ENCODE measurements at places on chromosomes 13 and 19.

DNA sequence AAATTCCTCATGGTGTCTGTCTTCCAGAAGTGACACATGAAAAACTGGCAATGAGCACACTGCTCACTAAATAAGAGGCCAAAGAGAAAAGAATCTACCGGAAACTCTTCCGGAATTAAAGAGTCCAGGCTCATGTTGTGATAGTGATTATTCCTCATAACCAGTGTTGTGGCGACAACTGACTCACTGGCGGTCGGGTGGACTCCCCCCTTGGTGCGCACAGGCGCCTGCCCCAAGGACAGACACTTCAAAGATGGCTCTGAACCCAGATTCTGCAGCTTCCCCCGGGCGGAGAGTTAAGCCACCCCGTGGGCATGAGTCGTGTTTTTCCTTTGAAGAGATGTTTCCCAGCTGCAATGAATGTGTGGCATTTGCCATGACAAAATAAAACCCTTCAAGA lies 10.3 kb downstream of the IL17D start:
- DNase-seq = no peak

GRCh38 chr19:39546599-39546998 lies 6.6 kb upstream of the EID2 start:
- DNase-seq = no peak

DNA sequence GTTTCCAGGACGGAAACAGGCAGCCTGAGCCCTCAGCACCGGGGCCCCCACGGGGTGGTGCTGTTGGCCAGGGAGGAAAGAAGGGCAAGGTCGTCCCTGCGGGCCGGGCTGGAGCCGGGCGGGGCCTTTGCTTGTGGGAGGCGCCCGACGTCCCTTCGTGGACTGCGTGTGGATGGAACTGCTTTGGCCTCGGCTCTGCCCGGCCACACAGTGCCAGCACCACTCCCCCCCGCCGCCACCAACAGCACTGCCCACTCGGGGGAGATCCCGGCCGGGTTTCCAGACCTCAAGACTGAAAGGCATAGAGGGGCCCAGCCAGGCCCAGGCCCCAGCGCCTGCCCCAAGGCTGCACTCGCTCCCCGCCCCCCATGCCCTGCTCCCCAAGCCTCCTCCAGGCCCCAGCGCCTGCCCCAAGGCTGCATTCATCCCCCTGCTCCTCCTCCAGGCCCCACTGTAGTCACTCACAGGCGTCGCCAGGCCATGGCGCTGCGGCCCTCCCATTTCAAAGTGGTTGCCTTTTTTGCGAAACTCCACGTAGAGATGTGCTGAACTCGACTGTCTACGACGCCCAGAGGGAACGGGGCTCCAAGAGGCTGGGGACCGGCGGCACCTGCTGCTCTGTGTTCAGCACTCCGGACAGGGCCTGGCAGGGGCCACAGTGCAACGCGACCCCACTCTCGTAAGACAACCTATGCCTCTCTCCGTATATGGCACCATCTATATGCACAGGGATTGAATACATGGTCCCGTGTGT lies 22.5 kb downstream of the C13orf46 start:
- peak; percentile 59 for DNase-seq

GRCh38 chr19:41434450-41434849 lies 5.3 kb downstream of the DMAC2 start:
- DNase-seq = no peak

DNA sequence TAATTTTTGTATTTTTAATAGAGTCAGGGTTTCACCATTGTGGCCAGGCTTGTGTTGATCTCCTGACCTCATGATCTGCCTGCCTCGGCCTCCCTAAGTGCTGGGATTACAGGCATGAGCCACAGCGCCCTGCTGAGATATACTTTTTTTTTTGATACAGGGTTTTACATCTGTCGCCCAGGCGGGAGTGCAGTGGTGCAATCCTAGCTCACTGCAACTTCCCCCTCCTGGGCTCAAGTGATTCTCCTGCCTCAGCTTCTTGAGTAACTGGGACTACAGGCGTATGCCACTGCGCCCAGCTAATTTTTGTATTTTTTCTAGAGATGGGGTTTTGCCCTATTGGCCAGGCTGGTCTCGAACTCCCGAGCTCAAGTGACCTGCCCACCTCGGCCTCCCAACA lies 2.0 kb downstream of the COLGALT1 start:
- DNase-seq = no peak

DNA sequence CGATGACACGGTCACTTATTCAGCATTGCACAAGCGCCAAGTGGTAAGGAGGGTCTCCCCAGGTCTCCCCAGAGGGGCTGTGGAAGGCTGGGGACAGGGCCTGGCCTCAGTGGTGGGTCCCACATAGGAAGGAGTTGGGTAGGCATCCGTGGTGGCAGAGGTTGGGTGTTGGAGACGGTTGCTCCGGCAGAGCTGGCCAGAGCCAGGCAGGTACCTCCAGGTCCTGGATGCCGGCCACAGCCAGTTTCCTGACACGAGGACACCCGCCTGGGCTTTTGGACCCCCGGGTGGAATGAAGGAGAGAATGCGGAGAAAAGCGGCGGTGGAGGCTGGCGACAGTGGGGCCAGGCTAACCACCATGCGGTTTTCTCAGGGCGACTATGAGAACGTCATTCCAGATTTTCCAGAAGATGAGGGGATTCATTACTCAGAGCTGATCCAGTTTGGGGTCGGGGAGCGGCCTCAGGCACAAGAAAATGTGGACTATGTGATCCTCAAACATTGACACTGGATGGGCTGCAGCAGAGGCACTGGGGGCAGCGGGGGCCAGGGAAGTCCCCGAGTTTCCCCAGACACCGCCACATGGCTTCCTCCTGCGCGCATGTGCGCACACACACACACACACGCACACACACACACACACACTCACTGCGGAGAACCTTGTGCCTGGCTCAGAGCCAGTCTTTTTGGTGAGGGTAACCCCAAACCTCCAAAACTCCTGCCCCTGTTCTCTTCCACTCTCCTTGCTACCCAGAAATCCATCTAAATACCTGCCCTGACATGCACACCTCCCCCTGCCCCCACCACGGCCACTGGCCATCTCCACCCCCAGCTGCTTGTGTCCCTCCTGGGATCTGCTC lies 1.3 kb upstream of the FFAR1 start:
- peak; percentile 24 for DNase-seq

- no peak for DNase-seq
These were observed 29.0 kb upstream of the CXCL17 start for GRCh38 chr19:42471554-42472249.

- no peak for DNase-seq
These were observed 236.3 kb downstream of the COL4A1 start for GRCh38 chr13:110070511-110071120.

GRCh38 chr13:51848674-51849073 lies 3.7 kb upstream of the TMEM272 start:
- no peak for DNase-seq

- DNase-seq = no peak
These were observed 12.4 kb upstream of the ZNF486 start for GRCh38 chr19:20154636-20155035.

DNA sequence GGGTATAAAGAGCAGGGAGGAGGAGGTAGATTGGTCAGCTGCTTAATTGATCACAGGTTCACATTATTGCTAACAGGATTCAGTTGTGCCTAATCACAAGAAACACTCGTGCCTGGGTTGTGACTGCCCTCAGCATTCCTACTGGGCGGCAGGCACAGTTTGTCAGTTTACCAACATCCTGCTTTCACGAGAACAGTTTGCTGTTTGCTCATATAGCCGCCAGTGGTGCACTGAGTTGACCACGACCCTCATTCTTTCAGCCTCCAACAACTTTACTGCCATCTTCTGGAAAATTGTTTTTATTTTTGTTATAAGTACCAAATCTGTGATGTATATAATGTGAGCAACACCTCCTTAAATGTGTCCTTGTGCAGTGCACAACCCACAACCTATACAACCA lies 16.2 kb upstream of the IFT88 start:
- DNase-seq = no peak

DNA sequence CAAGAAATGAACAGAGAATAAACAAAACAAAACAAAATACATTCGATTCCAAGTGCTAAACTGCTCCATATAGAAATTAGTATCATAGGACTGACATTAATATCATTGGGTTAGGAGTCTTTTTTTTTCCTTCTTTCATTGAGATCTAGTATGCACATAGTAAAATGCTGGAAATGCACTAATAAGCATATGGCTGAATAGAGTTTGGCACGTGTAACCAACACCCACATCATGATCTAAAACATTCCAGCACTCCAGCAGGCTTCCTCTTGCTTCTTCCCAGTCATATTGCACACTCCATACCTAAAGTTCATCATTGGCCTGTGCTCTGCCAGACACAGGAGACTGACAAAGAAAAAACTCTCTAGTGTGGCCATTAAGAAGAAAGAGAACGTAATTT lies 117.5 kb downstream of the POU4F1 start:
- DNase-seq = no peak

- DNase-seq = no peak
These were observed 526 bp downstream of the NFIX start for GRCh38 chr19:12995596-12996405.

DNA sequence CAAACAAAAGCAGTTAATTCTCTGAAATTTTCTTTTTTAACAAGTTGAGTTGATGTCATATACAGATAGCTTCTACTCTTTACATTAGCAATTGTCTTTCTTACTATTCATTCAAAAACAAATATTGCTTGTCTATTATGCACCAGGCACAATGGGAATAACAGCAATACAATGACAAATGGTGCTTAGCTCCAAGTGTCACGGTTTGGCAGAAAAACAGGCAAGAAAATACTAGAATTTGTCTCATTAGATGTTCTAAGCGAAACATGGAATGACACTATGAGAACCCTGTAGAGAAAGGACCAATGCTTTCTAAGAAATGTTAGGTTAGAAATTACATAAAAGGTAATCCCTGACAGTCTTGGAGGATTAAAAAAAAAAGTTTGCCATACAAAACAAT lies 187.6 kb downstream of the PCDH9 start:
- no peak for DNase-seq

GRCh38 chr19:40774916-40775631 lies at the start of gene MIA:
TSS of gene MIA (plus strand) at chr19:40775521. CDS start at chr19:40775543, 22 bp downstream.
- DNase-seq = no peak

- no peak for DNase-seq
These were observed 441 bp upstream of the ZNF559 start for GRCh38 chr19:9323557-9323918.

DNA sequence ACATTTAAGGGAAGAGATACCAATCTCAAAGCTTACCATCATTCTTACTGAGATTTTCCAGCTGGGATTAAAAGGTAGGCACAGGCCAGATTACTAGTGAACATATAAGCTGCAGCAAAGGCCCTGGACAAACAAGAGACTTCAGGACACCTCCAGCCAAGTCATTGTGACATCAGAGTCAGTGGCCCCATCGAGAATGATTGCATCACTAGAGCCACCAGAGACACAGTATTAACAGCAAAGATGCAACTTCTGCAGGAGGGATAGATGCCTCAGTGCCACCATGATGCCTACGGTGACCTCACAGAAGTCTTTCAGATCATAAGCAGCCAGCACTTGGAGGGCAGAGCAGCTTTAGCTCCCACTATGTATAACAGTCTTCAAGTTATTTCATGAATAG lies 8.6 kb downstream of the RUBCNL start:
- no peak for DNase-seq

GRCh38 chr13:78593652-78594455 lies 9.5 kb downstream of the POU4F1 start:
- DNase-seq = no peak

- no peak for DNase-seq
These were observed 8.8 kb upstream of the CCER2 start for GRCh38 chr19:38920602-38921419.

DNA sequence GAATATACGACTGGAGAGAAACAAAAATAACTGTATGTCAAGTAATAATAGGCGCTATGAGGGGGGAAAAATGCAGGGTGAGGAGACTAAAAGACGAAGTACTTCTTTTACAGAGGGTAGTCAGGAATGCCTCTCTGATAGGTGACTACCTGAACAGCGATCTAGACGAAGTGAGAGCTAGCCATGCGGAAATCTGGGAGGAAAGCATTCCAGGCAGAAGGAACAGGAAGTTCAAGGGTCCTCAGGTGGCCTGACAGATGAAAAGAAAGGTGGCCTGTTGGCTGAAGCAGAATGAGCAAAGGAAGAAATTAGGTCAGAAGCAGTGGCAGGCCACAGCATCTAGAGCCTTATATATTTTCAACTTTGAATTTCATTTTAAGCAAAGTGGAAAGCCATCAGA lies 13.3 kb downstream of the ZDHHC20 start:
- DNase-seq = no peak

DNA sequence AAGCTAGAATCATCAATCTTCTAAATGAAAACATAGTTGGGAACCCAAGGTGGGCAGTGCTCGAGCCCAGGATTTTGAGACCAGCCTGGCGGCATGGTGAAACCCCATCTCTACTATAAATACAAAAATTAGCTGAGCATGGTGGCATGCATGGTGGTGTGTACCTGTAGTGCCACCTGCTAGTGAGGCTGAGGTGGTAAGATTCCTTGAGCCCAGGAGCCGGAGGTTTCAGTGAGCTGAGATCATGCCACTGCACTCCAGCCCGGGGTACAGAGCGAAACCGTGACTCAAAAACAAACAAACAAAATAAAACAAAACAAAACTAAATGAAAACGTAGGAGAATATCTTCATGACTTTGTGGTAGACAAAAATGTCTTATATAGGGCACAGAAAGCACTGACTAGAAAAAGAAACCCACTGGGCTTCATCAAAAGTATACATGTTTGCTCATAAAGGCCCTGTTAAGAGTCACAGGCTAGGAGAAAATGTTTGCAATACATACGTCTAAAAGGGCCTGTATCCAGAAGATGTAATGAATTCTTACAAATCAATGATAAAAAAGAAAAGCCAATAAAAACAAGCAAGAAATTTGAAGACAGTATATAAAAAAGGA lies 353.6 kb downstream of the FGF9 start:
- DNase-seq = no peak

DNA sequence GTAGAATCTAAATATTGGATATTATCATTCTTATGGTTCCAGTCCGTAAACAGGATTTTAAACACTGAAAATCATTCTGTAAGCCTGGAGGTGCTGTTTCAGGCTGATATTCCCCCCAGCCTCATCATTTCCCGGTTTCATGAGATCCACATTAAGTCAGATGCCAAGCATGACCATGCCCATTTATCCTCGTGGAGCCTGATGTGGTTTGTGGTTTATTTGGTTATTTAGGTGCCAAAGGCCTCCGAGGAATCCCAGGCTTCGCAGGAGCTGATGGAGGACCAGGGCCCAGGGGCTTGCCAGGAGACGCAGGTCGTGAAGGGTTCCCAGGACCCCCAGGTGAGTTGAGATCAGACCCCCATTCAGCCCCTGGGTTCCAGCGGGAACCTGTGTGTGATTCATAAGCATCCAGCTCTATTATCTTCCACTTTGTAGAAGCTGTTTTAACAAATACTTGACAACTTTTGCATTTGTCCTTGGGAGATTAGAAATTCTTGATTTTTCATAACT lies 92.5 kb downstream of the RAB20 start:
- no peak for DNase-seq

GRCh38 chr19:13430790-13431582 lies 75.3 kb downstream of the CACNA1A start:
- no peak for DNase-seq

Data from omental fat pad (tissue), 4 donors.